NCI-H226 (cell line): ENCODE measurements at places on chromosomes 2 and 18.

- DNase-seq = no peak
These were observed 826.9 kb upstream of the PIK3C3 start for GRCh38 chr18:41128126-41128525.

- no peak for DNase-seq
These were observed 64.0 kb upstream of the REG3A start for GRCh38 chr2:79223539-79223938.

- no peak for DNase-seq
These were observed 496 bp upstream of the ITGA4 start for GRCh38 chr2:181456660-181457120.

DNA sequence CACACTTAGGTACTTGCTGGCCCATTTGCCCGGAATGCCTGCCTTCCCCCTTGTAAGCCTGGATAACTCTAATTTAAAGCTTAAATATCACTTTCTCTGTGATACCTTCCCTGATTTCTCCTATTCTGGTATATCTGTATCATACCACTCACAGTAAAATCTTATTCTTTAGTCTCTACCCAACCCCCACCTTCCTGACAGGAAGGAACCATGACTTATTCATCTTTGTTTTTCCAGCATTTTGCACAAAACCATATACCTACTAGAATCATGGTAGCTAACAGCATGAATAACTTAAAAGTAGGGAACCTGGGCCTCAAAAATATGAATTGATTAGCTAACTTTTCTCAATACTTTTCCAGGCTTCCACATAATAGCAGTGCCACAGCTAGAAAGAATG is 111.5 kb downstream of the GFPT1 start:
- no peak for DNase-seq

GRCh38 chr2:203543898-203544328 is 8.8 kb upstream of the RAPH1 start:
- no peak for DNase-seq

DNA sequence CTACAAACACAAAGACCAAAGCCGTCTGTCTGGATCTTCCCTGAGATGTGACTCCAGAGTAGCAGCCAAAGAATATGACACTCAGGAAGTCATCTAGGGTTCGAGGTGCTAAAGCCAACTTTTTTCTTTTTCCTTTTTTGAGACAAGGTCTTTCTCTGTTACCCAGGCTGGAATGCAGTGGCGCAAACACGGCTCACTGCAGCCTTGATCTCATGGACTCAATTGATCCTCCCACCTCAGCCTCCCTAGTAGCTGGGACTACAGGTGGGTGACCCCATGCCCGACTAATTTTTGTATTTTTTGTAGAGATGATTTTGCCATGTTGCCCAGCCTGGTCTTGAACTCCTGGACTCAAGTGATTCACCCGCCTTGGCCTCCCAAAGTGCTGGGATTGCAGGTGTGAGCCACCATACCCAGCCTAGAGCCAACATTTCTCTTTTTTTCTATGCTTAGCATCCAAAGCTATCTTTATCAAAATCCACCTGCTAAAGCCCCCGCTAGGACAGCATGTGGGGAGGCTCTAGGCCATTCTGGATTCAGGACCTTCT is 92.8 kb downstream of the TMEM17 start:
- no peak for DNase-seq

- DNase-seq = no peak
These were observed 56.0 kb downstream of the TMEM163 start for GRCh38 chr2:134662751-134663150.

- no peak for DNase-seq
These were observed 2.6 kb downstream of the SLC14A1 start for GRCh38 chr18:45726603-45727002.

- DNase-seq = peak; percentile 32
These were observed 431.8 kb upstream of the RAB12 start for GRCh38 chr18:8177330-8178016.

GRCh38 chr18:8615397-8616027 is 6.3 kb downstream of the RAB12 start:
- peak; percentile 85 for DNase-seq

DNA sequence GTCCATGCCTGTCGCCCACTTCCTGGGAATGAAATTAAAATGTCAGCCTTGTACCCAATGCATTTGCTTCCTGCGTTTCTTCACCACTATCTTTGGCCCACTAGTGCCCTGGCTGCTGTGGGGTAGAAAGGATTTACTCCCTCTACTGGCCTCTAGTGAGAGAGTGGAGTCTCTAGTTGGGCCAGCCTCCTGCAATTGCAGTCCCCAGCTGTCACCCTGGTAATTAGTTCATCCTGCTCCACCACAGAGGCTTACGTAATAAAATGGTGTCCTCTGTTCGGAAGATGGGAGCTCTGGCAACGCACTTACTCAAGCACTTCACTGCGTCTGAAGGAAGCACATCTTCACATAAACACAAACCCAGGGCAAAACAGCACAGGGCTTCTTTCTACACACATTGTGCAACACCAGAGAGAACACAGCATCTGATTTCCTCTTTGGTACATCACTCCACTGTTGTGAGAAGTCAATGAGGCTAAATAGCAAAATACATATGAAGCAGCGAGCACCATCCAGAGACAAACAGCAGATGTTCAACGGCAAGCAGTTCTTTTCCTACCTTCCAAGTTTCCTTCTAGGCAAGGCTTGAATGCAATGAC is 274.6 kb downstream of the LRATD1 start:
- no peak for DNase-seq

DNA sequence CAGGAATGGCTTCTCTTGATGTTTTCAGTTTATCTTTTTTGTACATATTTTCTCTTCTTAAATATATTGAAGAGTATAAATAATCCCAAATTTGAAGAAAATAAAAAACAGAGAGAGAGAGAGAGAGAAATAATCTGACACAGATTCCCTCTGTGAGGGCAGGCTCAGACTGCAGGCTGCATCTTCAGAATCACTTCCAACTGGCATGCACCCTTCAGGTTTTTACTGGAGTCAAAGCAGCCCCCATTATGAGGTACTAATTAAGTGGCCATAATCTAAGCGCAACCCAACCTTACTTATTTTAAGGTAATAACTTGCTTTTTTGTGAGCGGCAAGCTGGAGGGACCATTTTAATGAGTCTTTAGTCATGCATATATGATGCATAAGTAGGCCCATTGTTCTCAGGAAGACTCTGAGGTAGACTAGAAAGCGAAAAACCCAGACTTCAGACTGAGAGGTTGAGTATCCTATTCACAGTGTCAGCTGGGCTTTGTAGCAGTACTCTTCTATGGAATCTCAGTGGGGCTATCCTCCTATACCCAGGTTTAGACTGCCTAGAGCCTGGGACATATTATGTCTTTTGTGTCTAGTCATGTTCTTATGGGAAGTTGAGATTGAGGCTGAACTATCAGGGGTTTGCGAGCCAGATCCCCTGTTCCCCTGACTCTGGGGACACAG is 167.4 kb downstream of the SP3 start:
- DNase-seq = no peak

DNA sequence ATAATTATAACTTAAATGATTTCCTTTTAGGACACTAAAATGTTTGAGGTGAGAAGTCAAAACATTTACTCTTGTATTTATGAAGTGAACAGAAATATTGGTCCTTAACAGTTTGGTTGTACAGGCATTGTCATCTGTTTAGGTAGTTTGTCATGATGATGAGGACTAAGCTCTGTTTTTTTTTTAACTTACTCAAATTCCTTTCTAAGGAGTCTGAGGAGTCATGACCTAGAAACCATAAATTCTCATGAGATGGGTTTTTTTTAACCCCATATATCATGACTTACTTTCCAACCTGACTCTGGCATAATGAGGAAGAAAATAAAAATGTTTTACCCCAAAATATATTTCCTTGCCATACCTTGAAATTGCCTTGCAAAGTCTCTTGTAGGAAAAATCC is 1176.2 kb downstream of the SUCLG1 start:
- DNase-seq = no peak

- no peak for DNase-seq
These were observed 8.4 kb upstream of the C2orf72 start for GRCh38 chr2:231028889-231029288.

- no peak for DNase-seq
These were observed 373.5 kb downstream of the DSEL start for GRCh38 chr18:67143028-67143427.

GRCh38 chr18:59145055-59145454 is 5.4 kb downstream of the SEC11C start:
- no peak for DNase-seq

DNA sequence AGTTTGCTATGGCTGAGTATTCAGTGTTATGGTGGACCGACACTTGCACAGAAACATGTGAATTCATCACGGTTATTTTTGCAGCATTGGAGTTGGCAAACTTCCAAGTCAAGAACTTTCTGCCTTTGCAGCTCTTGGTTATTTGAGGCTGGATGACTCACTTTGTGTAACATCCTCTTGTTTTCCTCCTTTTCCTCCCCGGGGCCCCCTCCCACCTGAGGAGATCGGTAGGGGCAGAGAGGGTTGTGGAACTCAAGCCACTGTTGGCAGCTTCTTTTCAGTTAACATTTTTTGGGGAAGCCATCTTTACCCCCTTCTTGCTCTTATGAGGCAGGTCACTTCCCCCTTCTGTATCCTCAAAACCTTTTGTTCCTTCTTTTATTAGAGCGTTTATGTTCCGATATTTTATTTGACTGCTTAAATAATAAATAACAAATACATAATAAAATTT is 48.6 kb downstream of the DDX1 start:
- DNase-seq = peak; percentile 77

GRCh38 chr2:207939342-207940108 is 85.8 kb downstream of the PLEKHM3 start:
- DNase-seq = no peak

GRCh38 chr2:160379399-160379798 is 114.2 kb downstream of the RBMS1 start:
- DNase-seq = peak; percentile 92

DNA sequence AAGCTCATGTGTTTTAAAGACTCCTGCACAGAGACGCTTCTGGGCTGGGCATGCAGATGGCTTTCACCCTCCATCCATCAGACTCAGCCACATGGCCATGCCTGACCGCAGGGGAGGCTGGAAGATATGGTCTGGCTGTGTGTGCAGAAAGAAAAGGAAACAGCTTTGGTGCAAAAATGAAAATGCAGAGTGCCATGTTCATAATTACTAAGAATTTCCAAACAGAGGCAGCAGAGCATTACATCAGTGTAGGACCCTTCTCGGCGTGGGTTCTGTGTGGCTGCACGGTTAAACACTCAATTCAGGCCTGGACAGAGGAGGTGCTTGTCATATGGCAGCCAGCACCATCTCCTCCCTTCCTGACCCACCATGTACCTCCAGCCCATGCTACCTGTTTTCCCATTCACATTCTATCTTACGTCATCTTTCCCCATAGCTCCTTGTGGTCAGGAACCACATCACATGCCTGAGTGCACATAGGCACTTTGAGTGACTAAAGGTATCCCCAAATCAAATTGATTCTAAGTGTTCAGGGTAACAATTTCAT is 200.3 kb upstream of the ID2 start:
- DNase-seq = no peak

DNA sequence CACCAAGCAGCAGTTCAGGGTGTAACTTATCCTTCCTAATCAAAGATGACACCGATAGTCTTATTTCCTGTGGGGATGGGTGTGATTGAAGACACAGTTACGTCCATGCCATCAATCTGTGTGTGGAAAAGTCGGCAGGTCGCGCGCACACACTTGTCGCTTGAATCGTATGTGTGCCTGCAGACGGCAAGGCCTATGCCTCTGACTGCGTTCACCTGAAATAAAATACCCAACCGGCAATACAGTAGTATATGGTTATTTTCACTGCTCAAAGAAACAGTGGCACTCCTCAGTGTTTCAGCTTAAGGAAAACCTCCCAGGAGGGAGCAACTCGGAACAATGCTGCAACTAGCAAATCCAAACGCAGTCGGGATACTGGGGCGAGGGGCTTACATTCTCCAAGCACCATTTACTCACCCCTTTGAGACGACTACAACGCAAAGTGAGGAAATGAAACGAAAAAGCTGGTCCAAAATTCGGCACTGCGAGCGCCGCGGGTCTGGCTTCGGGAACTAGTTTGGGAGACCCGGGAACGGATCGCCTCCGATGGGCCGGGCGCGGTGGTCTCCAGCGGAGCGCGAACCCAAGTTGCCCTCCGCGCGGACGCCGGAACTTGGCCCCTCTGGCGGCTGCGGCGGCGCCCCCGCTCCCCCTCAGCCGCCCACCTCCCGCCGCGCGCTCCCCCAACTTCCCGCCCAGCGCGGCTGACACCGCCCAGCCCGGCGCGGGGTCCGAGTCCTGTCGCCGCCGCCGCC is 675 bp downstream of the PRKD3 start:
- no peak for DNase-seq

DNA sequence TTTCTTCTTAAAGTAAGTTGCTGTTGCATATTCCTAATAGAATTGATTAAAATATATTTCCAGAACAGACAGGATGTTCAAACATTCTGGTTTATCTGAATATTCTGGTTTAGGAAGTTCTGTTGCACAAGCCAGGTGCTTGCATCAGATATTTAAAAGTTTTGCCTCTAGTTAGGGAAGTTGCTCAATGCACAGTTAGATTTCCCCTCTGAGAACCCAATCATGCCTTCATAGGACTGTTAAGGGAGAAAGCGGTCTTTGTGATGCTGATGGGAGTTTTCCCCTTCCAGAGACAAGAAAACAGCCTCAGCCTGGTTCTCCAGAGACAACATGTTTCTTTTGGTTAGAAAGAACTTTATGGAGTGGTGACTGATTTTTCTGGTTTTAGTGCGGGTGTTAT is 65.6 kb upstream of the REV1 start:
- no peak for DNase-seq

- no peak for DNase-seq
These were observed 10.2 kb upstream of the PCARE start for GRCh38 chr2:29084554-29084953.

- DNase-seq = no peak
These were observed 128.4 kb upstream of the MEIS1 start for GRCh38 chr2:66306483-66306882.

DNA sequence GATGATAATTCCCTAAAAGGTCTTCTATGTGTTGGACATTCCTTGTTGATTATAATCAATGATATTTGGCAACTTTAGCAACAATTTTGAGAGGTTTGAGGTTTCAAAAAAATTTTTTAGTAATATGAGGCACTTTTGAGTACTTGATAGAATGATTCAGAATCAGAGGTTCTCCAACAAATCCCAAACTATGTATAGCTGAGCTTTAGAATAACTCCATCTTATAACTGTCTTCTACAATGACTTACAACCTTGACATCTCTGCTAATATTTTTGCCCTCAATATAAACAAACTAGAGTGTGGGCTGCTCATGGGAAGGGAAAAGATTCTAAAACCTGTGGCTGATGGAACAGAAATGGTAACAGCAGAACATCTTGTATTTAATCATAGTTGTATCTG is 21.5 kb upstream of the SERPINB7 start:
- no peak for DNase-seq

DNA sequence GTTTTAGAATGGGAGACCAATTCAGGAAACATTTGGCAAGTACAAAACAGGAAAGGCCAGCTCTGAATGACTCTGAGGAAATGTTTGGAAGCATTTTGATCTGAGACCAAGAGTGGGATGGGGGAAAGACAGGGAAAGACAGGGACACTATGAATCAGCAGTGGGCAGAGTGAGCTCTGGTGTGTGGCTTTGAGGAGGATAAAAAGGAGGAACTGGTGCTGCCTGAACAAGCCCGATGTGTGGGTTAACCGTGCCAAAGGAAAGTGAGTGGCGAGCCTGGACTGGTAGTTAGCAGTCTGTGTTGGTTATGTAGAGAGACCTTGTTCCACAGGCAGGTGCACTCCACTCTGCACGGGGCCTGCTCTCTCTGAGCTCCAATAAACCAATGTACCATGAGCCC is 5.3 kb downstream of the MFSD6 start:
- no peak for DNase-seq
